ENCODE measurements at places on chromosomes 2 and 18.

DNA sequence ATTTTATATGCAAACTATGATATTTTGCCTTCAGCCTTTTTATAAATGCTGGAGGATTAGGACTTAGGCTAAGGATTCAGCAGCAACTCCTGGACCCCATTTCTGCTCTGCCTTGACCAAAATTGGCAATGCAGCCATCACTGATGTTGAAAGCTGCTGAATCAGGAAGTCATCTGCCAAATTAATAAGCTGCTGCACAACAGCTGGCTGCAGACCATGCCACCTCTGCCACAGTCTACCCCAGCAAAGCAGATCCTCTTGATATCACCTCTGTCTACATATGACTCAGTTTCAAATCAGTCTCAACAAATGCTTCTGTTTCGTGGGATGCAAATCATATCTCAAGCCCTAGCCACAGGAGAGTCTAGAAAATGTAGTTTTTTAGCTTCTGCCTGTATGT, 7.1 kb upstream of the SOS1 start:
- DNase-seq: peak; percentile 53

DNA sequence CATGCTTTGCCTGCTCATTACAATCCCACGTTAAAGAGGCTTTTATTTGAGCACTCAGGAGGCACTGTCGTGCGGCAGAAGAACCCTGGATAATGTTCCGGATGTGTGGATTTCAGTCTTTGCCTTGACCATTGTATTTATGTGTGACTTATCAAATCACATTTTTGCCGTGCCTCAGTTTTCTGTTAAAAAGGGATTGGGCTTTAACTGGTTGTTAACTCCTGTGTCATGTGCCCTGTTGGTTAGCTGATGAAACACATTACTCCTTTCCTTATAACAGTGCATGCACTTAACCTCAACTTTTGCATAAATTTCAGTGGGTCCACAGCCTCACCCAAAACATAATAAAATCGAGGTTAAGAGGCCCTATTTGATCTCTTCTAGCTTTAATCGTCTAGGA, 52.7 kb downstream of the NAB1 start:
- DNase-seq: no peak

DNA sequence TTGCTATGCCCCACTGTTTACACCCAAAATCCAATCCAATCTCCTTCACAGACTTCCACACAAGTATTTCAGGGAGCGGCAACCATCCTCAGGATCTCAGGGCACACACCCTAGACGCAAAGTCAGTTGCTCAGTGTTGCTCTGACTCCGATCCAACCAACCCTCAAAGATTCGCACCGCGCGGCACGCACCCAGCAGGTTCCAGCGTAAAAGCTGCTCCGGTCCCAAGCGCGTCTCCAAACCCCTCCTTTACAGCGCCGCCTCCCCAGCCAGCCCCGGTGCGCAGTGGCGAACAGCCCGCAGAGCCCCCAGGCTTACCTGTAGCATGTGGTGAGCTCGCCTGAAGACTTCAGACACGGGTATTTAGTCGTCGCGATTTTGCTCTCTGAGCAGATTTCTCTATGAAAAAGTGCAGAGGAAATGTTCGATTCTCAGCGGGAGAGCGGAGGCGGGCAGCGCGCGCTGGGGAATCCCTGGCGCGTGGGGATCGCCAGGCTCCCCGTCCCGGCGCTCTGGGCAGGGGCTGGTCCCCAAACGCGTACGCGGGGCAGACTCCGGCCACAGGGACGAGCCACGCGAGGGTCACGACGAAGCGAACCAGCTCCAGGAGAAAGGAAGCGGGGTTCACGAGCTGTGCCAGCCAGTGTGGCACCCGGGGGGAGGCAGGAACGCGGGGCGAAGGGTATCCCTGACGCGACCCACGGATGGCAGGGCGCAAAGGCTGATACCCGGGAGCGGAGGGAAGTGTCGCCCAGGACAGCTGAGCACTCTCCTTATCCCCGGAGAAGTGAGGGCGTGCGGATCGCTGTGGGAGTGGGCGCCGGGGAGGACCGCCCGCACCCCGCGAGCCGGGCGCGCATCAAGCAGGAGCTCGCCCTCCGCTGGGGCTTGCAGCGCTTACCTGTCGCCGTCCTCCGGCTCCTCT, 650 bp downstream of the CCBE1 start:
- no peak for DNase-seq

GRCh38 chr2:75790814-75791467, 80.2 kb upstream of the GCFC2 start:
- no peak for DNase-seq
